ENCODE measurements at places on chromosomes 2 and 18.

DNA sequence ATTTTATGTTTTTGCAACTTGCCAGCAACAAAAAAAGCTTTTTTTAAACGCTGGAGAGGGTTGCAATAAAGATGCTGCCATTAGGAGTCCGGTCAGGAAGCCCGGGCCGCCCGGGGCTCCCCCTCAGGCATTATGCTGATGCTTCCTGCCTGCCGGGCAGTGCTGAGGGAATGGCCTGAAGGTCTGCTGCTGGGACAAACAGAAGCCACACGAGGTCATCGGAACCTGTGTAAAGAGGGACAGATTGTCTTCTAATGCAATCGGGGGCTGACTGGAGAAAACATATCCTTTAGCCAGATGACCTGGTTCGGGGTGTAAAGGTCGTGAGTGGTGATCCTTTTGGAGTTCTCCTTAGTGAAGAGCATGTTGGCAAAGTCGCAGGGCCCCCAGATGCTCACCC is 2.3 kb downstream of the IMPA2 start:
- DNase-seq, result no peak

GRCh38 chr2:50851886-50852285 is 180.0 kb downstream of the NRXN1 start:
- DNase-seq, result no peak

- no peak for DNase-seq
Measured at GRCh38 chr18:10230072-10230471, 224.4 kb upstream of the APCDD1 start.

- DNase-seq, result no peak
Measured at GRCh38 chr2:14700753-14701152, 68.2 kb downstream of the LRATD1 start.

- DNase-seq, result no peak
Measured at GRCh38 chr2:124027182-124027581, 2.1 kb downstream of the CNTNAP5 start.

- DNase-seq, result no peak
Measured at GRCh38 chr18:9763157-9763556, 55.1 kb downstream of the RAB31 start.

DNA sequence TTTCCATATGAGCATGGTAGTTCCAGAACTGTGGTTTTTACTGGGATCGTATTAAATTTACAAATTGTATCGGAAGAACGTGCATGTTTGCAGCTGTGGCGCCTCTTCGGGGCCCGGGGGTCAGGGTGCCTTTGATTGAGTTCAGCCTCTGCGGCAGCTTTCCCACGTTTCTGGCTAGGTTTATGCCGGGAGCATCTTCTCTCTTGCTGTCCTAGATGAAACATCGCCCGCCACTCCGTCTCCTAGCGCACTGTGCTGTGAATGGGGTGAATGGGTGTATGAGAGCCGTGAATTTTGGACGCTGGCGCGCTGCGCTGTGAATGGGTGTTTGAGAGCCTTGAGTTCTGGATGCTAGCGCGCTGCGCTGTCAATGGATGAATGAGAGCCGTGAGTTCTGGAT is 12.3 kb downstream of the PDCD1 start:
- no peak for DNase-seq

GRCh38 chr2:53511549-53511948 is 256.1 kb upstream of the CHAC2 start:
- no peak for DNase-seq

- DNase-seq, result no peak
Measured at GRCh38 chr2:122858075-122858702, 1102.7 kb downstream of the TSN start.

DNA sequence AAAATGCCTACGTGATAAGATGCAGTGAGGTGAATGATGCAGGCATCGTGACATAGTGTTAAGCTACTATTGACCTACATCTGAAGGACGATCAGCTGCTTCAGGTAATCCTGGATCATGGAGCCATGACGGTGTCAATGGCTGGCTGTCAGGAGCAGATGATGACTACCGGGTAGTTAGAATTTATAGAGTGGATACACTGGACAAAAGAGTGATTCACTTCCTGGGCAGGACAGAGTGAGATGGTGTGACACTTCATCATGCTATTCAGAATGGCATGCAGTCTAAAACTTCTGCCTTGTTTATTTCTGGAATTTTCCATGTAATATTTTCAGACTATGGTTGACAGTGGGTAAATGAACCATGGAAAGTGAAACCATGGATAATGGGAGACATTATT is 29.5 kb downstream of the METTL8 start:
- DNase-seq, result no peak

DNA sequence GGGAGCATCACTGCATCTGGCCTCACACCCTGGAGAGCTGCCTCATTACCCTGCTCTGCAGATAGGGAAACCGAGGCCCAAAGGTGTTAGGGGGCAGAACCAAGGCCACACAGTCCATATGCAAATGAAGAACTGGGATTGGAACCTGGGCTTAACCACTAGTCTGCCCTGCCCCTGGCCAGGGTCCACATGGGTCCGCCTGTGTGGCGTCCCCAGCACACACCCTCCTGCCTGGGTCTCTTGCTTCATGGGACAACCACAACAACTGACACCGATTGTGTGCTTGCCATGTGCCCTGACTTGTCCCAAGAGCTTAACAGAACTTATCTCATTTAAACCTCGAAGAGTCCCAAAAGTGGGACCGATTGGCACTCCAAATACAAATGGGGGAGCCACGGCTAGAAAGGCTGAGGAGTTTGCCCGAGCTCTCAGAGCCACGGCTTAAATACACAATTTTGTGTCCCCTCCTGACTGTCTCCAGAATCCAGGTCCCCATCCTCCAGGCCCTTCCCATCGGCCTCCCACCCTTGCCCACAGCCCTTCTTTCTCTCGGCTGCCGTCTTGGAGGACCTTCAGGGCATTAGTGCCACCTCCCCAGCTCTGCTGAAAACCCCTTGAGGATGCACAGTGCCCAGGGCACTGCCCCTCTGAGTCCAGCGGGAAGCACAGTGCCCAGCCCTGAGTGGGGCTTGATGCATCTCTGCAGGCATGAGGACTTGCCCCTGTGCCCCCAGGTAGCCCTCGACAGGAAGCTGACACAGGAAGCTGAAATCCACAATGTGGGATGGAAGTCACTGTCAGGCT is 5.8 kb upstream of the DUSP2 start:
- DNase-seq, result no peak

DNA sequence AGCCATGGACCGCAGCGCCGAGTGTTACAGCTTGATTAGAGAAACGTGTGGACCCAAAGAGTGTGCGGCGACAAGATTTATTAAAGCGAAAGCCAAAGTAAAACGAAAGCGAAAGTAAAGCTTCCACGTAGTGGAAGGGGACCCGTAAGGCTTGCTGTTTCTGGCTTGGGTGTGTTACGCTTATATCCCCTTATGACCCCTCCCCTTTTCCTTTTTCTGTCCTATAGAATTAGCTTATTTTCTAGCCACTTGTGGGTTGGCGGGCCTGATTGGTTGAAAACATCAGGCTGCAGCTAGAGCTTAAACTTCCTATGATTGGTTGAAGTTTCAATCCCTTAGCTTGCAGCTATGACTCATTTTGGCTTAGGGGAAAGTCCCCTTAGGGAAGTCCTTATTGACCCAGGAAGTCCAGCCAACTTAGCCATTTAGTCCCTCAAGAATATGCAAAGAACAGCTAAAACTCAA is 969.7 kb downstream of the DCDC2C start:
- no peak for DNase-seq

DNA sequence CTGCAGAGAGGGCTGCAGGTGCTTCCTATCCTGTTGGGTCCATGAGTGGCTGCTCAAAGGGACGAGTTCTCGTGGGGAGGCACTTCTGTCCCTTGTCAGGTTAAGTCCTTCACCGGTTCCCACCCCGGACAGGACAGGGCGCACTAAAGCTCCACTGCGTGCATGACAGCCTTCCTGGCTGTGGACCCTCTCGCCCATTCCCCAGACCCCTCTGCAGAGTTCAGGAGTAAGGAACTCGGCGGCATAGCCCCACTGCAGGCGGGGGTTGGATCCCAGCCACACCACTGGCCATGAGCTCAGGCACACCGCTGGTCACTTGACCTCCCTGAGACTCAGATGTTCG is 147.5 kb upstream of the ID2 start:
- DNase-seq, result no peak

GRCh38 chr2:232315049-232315922 is 63.3 kb upstream of the ALPP start:
- DNase-seq, result peak; percentile 70

- no peak for DNase-seq
Measured at GRCh38 chr2:197201874-197202273, 108.7 kb downstream of the ANKRD44 start.

GRCh38 chr2:196314157-196314556 is 142.8 kb upstream of the STK17B start:
- no peak for DNase-seq

DNA sequence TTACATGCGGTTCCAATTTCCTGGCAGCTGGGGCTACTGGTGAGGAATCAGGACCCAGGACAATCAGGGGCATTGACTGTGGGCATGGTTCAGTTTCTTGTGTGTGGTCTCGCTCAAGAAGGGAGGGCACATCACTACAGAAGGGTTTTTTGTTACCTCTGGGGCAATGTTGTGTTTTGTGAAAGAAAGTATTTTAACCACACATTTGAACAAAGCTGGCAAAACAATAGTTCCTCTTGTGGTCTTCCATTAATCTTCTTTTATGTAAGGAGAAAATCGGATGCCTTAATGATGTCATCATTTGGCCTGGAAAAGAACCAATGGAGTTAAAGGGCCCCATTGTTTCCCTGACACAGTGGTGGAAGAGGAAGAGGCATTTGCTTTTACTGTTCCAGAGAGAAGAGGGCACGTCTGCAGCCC is 197.4 kb downstream of the SH3BP4 start:
- DNase-seq, result no peak

GRCh38 chr18:56823986-56824565 is 172.9 kb downstream of the WDR7 start:
- no peak for DNase-seq

DNA sequence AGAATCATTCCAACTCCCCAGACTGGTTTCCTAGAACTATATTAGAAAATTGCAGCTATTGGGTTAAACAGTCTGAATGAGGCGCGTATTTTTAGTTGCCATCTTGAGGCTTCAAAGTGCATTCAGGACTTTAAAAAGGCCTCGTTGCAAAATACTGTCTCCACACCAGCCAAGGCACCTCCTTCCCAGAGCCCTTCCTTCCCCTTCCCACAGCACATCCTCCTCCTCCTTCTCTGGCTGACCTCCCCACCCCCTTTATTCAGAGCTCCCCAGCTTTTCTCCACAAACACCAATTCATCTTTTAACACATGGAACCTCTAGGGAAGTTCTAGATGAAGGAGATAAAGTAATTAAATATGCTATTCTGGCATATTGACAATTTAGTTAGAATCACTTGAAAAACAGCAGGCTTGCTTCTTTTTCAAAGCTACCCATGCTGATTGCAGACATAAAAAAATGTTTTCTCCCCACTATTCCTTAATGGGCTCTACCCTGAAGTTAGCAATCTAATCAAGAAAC is 90.3 kb downstream of the RTP5 start:
- DNase-seq, result no peak

DNA sequence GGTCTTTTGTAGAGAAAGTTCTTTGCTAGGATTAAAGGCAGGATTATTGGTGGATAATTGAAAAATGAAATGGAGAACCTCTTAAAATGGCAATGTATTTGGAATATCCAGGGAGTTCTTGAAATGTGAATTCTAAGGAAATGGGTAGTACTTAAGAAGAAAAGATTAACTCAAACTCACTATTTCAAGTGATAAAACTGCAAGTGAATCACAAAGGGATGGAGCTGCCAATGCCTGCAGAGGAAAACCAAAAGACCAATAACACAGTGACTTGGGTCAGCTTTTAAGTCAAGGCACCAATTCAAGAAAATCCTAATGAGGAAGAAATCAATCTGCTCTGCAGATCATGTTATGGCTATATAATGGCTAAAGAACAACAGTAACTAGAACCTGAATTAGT is 67.6 kb upstream of the ETAA1 start:
- no peak for DNase-seq

DNA sequence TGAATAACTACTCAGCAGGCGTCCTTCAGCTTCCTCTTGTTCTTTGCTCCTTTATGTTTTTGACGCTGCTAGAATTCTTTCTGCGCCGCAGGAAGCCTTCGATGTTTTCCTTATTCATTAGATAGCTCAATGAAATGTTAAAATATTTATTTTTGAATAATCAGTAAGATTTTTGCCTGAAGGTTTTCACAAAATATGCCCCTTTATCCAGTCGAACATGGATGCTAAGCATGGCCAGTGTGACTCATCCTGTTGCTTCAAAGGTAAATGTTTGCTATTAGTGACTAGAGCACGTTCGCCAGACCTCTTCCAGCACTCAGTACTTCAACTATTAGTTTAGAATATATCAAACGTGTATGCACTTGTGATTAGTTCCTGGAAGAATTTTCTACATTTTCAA is 7.6 kb upstream of the MEIS1 start:
- no peak for DNase-seq

- no peak for DNase-seq
Measured at GRCh38 chr2:16334886-16335603, 330.6 kb downstream of the CYRIA start.

DNA sequence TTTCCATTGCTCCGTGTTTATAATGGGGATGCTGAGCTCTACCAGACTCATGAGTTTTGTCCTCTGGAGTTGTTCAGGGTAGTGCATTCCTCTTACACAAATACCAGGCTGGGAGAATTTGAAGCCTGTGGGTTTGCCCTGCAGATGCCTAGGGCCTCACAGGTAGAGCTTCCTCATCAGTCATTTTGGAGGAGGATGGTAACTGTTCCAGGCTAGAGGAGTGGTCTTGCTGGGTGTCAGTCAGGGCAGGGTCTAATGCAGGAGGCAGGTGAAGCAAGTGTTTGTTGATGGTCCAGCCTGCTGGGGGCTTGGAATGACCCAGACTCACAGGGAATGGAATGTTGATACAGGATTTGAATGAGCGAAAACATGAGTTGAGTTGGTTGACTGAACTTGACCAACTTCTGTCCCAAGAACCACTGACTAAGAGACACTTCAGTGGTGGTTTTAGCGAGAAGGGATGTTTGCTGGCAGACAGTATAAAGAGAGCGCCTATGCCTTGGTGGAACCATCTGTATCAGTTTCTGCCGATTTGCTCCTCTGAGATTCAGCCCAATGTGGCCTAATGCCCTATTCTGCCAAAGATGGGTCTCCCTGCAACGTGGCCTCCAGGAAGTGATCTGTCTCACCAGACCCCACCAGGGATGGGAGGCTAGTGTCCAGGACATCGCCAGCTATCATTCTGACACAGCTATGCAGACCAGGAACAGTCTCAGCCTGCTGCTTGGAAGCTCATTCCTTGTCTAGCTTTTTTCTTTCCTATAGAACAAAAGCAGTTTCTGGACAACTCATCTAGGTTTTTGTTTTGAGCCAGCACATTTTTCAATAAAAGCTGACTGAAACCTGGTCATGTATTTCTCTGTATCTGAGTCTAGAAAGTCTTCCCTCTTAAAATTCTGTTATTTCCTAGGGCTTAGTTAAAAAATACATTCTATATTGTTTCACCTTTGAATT is 9.3 kb downstream of the IL1R2 start:
- no peak for DNase-seq

- no peak for DNase-seq
Measured at GRCh38 chr18:37524498-37525261, 40.9 kb downstream of the CELF4 start.

- DNase-seq, result no peak
Measured at GRCh38 chr2:227703280-227703732, 14.5 kb downstream of the SLC19A3 start.

All from activated naive CD4-positive, alpha-beta T cell treated with Interleukin-2 at 50 U/mL for 16 hours (primary cell).